ENCODE measurements at places on chromosomes 3 and 15.

- no peak for DNase-seq
These were observed 30.4 kb downstream of the ZNF662 start for GRCh38 chr3:42936157-42936981.

DNA sequence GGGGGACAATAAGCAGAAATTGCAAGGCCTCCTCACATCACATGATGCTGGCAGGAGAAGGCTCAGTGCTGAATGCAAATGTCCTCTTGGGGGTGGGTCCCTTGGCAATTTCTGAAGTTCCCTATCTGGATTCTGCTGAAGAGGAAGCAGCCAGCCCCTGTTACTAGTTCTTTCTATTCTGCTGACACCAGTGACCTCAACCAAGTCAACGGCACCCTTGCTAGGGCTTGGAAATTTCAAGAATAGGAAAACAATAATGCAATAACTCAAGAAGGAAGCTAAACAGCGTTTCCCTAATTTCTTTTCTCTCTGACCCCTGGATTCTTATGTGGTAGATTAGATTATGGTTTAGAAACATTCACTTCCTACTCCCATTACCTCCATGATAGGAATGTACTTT lies 46.2 kb upstream of the FOXP1 start:
- no peak for DNase-seq

DNA sequence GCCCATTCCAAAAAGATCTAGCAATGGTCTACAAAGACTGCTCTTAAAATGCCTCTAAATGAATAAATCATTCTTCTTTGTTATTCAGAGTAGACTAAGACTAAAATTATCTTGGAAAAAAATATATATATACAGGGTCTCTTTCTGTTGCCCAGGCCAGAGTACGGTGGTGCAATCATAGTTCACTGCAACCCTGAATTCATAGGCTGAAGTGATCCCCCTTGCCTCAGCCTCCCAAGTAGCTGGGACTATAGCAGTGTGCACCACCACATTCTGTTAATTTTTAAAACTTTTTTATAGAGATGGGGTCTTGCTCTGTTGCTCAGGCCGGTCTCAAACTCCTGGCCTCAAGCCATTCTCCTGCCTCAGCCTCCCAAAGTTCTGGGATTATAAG lies 18.7 kb downstream of the WWTR1 start:
- DNase-seq: no peak

- no peak for DNase-seq
These were observed 30.9 kb downstream of the FNDC3B start for GRCh38 chr3:172070269-172070668.

- no peak for DNase-seq
These were observed 32.4 kb downstream of the SCN5A start for GRCh38 chr3:38617137-38617536.

DNA sequence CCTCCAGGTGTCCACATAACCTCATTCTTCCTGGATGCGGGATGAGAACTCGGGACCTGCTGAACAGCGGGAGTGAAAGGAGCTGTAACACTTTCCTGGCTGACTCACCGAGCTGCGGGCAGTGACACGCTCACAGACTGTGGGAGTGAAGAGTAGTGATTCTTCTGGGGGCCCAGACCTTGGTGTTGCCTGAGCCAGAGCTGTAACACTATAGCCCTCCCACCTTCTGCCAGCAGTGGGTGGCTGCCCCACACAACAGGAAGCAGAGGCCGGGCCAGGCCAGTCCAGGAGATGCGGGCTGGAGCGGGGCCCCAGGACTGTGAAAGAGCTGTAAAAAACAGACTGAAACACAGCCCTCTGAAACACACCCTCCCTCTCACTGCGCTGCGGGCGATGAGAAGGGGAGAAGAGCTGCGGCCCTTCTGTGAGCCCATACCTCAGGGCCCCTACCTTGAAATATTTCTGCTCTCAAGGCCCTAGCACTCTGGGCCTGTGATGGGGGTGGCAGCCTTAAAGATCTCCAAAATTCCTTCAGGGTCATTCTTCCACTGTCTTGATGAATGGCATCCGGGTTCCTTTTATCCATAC lies 464.0 kb upstream of the CCDC54 start:
- DNase-seq: no peak

GRCh38 chr3:136836511-136837156 lies 17.7 kb downstream of the SLC35G2 start:
- DNase-seq: no peak

DNA sequence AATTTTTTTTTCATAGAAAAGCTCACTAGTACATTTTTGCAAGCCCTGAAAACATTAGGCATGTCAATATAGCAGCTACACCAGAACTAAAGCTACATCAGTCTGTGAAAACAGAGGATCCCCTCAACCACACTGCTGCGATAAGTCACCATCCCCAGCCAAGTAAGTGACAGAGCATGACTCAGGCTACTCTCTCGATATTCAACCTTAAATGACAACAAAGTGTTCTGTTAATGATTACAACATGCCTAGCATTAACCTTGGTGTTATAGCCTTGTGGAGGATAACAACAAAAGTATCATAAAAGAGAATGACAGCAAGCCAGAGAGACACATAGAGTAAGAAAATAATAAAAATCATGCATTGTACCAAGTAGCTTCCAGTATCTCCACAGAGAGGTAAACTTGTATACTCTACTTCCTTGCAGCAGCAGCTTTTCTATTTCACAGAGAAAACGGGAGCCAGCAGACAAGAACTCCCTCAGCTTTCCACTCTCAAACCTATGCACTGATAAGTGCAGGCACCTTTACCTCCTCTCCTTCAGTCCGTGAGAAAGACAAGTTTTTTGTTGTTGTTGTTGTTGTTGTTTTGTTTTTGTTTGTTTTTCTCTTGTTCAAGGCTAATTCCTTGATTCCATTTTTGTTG lies 76.6 kb downstream of the GBE1 start:
- DNase-seq: no peak

DNA sequence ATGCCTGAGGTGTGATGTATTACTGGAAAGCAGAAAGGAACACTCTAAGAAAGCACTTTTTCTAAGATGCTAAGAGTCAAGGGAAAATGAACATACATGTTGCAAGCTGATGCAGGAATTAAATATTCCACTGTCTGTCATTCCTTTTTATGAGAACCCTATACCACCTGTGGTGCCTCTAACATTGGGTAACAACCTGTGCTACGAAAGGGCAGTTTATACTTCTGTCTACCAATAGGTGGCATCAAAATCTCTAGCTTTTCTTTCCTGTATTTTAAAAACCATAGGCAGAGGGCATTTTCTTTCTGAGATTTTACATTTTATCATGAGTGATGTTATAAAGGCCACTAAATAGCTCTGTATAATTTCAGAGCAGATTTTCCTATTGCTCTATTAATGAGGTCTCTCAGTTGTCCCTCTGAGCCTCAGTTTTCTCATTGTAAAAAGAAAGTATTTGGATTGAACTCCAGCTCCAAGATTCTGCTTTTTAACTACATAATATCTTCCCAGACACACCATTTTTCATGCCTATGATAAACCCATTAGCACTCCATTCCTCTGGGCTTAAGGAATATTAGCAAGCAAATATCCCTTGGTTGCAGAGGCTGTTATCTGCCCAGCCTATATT lies 3.5 kb upstream of the CPNE4 start:
- DNase-seq: no peak

- DNase-seq: no peak
These were observed 139.8 kb downstream of the RPL22L1 start for GRCh38 chr3:170730071-170730812.

DNA sequence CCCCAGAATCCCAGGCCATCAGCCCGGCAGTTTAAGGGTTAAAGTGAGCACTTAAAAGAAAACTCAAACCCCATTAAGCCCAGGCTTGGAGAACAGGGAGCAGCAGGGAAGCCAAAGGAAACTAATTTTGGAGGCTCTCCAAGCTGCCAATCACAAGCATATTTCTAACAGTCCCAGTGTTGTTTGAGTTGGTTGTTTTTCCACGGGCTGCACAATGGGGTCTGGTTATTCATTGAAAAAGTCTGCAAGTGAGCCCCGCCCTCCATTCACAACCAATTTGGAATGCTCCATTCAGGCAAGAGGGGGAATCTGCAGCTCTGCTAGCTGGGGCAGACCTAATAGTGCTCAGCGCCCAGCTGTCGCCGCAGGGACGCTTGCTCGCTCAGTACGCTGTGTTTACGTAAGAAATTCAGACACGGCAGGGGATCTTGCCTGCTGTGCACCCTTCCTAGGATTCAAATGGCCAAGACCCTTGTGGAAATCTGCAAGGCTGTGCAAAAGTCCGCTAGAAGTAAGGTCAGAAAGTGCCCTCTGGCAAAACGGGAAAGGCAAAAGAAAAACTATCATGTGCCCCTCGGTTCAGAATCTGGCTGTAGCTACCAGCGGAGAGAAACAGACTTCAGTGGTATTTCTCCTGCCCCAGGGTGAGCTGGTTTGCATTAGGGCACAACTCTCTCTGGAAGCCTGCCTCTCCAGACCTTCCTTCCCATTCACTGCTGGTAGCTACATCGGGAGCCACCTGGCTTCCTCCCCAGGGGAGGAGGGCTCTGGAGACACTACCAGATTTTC lies 11.0 kb downstream of the ETV5 start:
- DNase-seq: no peak

DNA sequence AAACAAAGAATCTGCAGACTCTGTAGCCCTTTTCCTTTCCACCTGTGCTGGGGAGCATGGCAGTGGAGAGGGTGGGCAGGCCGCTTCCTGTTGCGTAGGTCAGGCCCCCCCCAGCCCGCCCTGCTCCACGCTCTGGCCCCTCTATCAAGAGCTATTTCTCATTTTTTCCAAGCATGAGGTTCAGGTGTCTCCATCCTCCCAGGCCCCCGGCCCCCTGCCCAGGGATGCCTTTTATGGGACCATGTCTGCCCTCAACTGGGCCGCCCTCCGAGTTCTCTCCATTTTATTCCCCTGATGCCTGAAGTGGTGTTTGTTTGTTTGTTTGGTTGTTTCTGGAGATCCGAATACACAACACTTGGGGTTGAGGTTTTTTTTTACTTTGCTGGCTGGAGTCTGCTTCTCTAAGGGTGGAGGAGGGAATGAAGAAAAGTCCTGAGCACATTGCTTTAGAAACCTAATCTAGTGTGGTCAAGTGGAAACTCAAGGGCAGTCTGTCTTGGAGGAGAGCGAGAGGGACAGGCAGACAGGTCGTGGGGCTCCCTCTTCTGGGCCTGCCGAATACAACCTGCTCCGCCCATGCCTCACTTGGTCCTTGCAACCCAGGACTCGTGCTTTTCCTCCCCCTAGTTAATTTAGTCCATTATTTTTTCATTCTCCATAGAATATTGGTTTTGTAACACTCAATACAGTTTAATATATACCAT lies 176.5 kb upstream of the LYSMD4 start:
- DNase-seq: no peak

DNA sequence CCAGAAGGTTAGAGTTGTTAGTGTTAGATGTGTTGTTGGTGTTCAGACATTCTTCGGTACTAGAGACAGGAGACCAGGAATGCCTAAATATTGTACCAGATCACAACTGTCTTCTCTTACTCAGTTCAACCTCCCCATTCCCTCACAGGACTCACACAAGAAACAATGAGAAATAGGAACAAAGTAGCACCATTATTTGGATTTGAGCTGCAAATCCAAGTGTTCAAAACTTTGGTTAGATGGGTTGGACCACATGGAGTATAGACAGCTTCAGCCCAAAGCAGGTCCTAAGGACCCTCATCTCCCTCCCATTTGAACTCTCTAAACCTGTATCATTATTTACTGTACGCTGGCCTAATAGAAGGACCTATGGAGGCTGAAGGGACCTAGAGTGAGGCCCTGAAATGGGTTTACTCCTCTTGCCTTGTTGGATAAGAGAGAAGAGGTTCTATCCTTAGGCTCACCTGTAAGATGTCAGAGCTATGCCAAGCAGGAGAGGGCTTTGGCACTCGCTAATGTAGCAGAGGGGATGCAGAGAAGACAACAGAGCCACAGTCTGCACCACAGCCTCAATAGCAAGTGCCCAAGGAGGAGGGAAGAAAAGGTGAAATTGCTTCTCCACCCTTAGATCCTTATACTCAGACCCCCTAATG lies 70.9 kb downstream of the FNDC3B start:
- DNase-seq: no peak

GRCh38 chr15:93485438-93486327 lies 396.7 kb upstream of the RGMA start:
- no peak for DNase-seq

DNA sequence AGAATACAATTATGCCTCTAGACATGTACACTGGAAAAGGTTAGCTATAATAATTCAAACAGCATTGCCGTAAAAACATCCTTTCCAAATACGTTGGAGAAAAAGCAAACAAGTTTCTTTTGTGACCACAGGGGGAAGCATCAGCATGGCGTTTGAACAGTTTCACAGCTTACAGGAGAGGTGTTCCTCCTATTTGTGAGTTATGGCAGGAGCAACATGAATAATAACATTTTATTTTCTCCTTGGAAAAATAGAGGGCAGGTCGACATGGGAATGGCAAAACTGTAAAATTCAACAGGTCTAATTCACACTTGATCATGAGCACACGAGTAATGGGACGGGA lies 39.7 kb upstream of the GADL1 start:
- no peak for DNase-seq

GRCh38 chr15:100335335-100335999 lies 6.3 kb downstream of the ADAMTS17 start:
- no peak for DNase-seq

- no peak for DNase-seq
These were observed 183.2 kb upstream of the NR2E3 start for GRCh38 chr15:71627188-71627587.

GRCh38 chr3:63922491-63923199 lies 10.5 kb upstream of the SCAANT1 start:
- DNase-seq: no peak

- no peak for DNase-seq
These were observed 95.0 kb upstream of the LIMD1 start for GRCh38 chr3:45499529-45499928.

DNA sequence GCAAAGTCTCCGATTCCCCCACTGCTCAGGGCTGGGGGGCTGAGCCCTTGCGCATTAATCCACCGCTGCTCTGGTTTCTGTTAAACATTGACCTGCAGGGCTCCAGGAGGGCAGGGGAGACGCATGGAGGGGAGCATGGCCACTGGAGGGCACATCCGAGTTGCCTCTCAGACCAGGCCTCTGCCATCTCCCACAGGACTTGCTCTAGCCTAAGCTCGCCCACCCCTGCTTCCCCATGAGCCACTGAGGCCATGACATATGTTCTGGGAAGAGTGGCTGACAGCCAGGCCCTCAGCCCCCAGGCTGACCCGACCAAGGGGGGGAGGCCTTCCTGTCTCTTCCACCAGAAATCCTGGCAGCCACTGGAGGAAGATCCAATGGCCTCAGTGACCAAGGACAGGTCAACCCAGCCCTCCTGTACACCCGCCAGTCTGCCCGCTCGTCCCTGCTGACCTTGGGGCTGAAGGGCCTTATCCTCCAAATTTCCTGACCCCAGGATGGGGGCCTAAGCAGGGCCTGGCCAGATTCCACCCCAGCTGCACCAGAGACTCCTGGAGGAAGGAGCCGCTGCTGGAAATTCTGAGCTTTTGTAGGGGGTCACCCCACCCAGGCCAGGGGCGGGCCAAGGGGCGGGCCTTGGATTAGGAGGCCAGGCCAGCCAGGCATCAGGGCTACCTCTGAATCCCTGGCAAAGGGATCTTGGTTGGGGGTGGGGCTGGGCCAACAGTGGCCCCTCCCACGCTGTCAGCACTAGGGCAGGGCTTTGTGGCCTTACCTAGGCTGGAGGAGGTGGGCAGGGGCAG lies at the start of gene HYAL1:
HYAL1 (minus strand) TSS at position 562 of the 803 bp plus-strand sequence. CDS start 618 bp downstream, outside the sequence.
- no peak for DNase-seq

GRCh38 chr3:53764026-53764775 lies 82.0 kb downstream of the CHDH start:
- DNase-seq: no peak
